ENCODE measurements at places on chromosomes 6 and 20.

DNA sequence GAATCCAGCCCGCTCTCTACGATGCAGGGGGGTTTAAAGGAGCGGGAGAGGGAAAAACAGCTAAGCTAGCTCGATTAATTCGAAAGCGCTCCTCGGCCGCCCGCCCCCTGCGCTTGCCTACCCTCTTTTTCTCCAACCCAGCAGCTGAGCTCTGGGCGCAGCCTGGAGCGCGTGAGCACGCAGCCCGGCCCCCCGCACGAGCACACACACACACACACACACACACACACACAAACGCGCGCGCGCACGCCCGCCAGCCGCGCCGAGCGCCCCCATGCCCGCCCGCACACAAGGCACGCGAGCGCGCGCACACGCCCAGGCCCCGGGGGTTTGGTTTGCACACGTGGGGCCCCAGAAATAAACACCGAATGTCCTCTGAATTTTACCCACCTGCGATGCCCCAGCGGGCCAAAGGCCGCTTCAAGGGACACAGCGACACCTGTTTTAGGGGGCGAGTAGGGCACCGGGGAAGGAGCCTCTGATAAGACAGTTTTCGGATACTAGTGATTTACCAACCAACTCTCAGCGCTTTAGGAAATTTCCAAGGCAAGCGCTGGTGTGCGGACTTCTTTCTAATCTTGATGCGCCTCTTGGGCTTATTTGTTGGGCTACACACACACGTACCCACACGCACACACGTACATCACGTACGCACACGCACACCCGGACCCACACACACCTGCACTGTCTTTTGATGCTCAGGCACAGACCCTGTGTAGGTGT lies 802 bp upstream of the NRN1 start:
- DNase-seq = peak; percentile 41

GRCh38 chr6:144647971-144648651 lies 363.0 kb downstream of the UTRN start:
- no peak for DNase-seq

GRCh38 chr20:48695255-48695654 lies 132.5 kb downstream of the PREX1 start:
- no peak for DNase-seq

DNA sequence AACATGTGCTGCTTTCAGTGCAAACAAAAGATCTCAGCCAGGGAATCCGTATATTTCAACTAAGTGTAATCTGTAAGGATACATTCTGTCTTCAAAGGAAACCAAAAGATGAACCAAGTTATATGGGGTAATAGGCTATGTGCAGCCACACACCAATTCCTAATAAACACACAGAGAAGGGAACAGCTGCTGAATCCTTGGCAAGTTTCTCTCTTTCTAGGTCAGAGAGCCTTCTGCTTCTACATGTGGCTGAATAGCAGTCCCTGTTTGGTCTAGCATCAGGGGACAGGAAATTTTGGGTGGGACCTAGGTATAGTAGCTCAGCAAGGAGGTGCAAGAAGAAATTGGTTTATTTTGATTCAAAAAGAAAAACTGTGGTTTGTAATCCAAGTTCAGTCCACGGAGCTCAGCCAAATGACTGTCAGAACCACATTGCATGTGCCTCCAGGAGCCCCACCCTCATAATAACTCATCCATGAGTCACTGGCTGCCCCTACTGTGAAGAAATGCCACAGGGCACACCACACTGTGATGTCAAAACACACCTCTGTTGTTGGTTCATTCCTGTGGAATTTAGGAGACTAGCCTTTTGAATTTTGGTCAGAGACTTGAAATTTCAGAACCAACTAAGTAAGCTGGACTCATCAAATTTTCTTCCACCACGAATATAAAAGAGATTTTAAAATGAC lies 21.1 kb downstream of the SPTLC3 start:
- peak; percentile 46 for DNase-seq

GRCh38 chr6:157193443-157193996 lies 129.8 kb downstream of the TMEM242 start:
- no peak for DNase-seq

DNA sequence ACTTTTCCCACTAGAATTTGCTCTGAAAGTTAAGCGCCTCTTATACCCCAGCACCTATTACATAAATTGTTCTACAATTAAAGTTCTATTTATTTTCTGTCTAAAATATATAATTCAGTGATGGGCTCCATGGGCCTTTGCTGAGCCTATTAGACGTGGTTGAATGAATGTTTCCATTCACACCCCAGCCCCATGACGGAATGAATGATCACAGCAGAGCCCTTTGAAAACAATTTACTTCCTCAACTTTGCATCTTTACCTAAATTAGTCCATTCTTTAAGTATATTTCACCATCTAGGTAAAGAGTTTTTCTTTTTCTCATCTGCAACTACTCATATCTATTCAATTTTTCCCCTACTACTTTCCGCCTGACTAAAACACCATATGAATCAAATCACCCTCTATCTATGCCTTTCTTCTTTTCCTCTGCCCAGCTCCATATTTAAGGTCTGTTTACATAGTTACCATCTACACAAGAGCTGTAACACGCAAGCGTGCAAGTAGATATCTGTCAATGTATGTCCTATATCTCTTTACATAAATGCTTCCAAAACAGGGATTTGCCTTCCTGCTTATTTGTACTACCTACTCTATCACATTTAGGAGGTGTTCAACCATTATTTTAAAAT lies 69.7 kb downstream of the ECT2L start:
- DNase-seq = no peak

DNA sequence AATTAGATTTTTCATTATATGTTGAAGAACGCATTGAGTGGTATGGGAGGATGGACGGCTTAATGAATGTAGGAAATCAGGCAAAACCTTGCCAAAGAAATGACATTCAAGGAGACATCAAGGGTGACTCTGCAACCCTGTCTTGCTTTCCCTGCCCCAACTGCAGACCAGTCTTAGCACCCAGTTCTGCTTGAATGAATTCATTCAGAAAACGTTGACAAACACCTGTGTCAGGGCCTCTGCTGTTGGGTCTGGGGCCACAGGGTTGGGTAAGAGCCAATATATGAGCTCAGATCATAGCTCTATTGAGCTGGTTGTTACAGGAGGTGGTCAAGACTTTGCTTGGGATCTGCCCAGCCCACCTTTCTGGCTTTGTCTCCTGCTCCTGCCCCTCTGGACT lies 7.7 kb upstream of the ASXL1 start:
- DNase-seq = no peak

- no peak for DNase-seq
Observed at GRCh38 chr6:142013287-142013686, 119.4 kb upstream of the GJE1 start.

- no peak for DNase-seq
Observed at GRCh38 chr6:163324688-163325389, 89.7 kb upstream of the QKI start.

- DNase-seq = no peak
Observed at GRCh38 chr6:92779746-92780145, 639.6 kb downstream of the EPHA7 start.

Measured in activated T-cell treated with anti-CD3 and anti-CD28 coated beads, Interleukin-2, amount 50 U/mL, for 72 hours (primary cell).